ENCODE measurements at places on chromosomes 2 and 18.

DNA sequence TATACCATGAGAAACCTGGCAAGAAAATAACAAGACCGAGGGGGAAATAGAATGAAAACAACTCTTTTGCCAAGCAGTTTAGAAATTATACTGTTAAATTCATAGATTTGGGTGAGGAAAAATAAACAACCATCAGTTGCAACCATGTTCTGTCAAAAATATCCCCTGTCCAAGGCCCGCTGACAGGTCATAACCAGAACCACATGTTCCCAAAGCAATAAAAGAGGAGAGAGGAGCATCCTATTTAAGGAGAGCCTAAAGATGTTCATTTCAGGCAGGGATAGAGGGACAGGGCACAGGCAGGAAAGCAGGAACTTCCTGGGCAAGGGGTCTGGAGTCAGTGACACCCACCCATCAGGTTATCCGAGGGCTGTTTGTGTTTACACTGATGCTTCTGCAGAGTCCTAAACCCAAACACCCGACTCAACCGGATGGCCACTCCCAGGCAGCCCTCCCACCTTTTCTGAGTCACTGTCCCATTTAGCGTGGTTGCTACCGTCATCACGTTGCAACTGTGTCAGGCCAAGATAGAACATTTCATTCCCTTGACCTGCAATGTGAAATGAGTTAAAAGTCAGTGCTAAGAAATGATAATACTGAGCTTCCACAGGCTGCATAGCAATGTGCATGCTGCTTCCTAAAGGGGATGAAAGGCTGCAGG is 468.3 kb upstream of the RAB12 start:
- DNase-seq, result no peak

GRCh38 chr2:20362701-20363435 is 12.2 kb upstream of the PUM2 start:
- DNase-seq, result no peak

- DNase-seq, result no peak
These were observed 60.3 kb downstream of the MEX3C start for GRCh38 chr18:51137026-51137729.

DNA sequence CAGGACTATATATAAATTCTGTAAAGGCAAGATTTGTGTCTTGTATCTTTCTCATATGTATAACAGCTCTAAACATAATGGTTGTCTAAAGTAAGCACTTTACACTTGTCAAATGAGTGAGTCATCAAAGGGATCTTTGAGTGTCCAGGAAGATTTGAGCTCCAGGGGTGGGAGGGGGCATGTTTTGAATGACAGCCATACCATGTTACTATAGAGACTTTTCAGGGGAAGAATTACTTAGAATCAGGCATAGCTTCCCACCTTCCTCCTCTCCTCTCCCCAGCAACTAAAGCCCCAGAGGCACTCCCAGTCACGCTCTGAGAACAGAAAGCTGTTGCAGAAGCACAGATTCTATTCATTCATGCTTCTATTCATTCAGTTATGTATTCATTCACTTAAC is 65.8 kb upstream of the ALK start:
- no peak for DNase-seq

DNA sequence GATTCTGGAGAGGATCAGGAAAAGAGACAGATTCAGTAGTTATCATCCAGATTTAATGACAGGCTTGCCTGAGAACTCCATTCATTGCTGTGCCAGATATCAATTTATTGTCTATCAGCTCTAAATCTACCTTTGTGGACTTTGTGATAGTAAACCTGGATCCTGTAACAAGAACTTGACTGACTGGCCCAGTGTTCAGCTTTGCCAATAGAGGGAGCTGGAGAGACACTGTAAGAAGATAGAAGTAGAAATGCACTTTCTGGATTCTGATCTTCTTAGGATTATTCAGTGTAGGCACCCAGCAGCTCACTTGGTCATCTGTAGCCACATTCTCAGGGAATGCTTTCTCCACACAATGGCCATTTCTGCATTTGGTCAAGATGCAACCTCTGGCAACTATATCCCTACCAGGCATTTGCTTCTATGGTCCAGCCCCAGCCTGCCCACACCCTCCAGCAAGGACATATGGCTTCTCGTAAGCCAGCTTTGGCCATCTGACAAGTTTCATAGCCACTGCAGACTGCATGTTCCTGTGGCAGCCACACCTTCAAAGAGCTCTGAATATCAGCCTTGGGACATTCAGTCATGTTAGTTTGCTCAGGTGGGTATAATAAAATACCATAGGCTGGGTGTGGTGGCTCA is 6.1 kb upstream of the SERPINB8 start:
- no peak for DNase-seq

DNA sequence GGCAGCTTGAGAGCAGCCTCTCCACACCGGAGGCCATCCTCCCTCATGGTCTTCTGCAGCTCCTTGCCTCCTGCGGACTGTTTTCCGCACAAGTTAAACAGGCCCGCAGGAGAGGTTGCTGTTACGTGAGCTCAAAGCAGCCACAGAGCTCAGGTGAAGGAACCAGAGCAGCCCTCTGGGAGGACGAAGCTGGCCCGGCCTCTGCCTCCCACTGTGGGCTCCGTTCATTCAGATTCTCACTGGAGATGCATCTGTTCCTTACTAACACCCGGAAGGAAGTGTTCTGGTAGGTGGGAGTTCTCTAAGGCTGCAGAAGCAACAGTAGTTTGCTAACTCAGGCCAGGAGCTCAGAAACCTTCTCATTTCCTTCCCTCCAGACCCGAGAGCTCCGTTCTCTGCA is 10.9 kb downstream of the DIPK1C start:
- DNase-seq, result no peak

DNA sequence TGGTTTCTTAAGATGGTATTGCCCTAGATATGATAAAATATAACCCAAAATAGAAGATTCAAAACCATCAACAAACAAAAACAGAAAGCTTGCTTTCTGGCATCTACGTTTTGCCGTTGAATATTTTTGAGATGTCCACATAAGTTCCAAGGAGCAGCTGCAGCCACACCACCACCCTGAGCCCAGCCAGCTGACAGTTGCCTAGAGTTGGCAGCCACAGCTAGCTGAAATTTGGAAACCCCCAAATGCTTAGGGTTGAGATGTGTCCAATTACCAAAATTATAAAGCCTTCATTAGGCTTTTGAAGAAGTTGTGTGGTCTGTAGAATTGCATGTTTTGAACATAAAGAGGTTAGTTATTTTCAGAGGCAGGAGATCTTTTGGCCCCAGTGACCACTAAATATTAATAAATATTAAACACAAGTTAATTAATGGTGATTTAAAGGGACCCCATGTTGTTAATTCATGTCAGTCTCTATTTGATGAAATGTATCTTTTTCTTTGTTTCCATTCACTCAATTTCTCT is 118.1 kb upstream of the DTNA start:
- no peak for DNase-seq

DNA sequence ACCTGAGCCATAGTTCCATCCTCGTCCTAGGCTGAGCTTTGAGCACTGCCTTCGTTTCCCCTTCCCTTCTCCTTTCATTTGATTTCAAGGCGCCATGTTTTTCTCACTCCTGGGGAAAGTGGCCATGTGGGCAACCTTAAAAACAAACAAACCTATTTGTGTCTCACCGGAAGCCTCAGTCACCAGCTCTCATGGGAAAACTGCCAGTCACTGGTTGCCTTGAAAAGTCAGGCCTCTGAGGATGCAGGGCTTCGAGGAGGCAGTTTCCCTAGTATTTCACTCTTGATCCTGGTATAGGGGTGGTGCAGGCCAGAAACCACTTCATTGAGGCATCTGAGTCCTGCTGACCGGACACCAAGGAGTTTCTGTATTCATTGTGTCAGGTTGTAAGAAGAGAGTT is 59.2 kb upstream of the TRIB2 start:
- no peak for DNase-seq

Measured in stimulated activated CD8-positive, alpha-beta memory T cell treated with anti-CD3 and anti-CD28 coated beads, Interleukin-15, amount 100 ng/mL, for 24 hours (primary cell).